GM23248 (cell line): ENCODE measurements at places on chromosomes 4 and X. TPM values are rescaled to one million over a fixed set of nuclear protein-coding genes. Genes with fewer than 3 reads are reported as not detected.
A peak's percentile ranks its signal among the peaks of the same experiment; 100 is the strongest.

GRCh38 chrX:87873347-87873941, 355.8 kb downstream of the KLHL4 start:
- no peaks in the 10 kb centered on the region for H3K36me3 ChIP-seq
- no peak for DNase-seq
- H3K27ac ChIP-seq: no peak overlapping the region
- H3K27me3 ChIP-seq: no peaks in the 10 kb centered on the region

The USP17L18 gene
- not detected in 2 replicates for total RNA-seq

The UGT2A3 gene
- total RNA-seq: not detected in 2 replicates

The CFAP47 gene
- not detected in 2 replicates for total RNA-seq

DNA sequence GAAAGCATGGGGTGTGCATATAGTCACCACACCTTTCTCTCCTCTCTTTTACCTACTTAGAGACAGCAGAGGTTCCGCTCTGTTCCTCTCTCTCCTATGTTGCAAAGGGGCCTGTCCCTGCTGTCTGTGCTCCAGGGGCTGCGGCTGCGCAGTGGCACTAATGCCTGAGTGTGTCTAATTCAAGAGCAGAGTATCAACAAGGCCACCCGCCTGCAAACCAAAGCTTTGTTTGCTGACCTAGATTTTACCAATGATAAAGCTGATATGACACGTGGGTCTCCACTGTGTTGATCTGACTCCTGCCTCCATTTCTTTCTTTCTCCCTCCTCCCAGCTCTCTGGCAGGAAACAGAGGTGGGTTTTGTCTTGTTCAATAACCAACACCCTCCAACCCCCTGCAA, 74.9 kb downstream of the NSG1 start:
- no peak overlapping the region for H3K27ac ChIP-seq
- no peak for DNase-seq
- no peaks in the 10 kb centered on the region for H3K27me3 ChIP-seq
- H3K4me1 ChIP-seq: peaks cover 14% of the 10 kb centered on the region
- H3K36me3 ChIP-seq: peaks cover 22% of the 10 kb centered on the region; the same call in 1 of the 2 replicates

DNA sequence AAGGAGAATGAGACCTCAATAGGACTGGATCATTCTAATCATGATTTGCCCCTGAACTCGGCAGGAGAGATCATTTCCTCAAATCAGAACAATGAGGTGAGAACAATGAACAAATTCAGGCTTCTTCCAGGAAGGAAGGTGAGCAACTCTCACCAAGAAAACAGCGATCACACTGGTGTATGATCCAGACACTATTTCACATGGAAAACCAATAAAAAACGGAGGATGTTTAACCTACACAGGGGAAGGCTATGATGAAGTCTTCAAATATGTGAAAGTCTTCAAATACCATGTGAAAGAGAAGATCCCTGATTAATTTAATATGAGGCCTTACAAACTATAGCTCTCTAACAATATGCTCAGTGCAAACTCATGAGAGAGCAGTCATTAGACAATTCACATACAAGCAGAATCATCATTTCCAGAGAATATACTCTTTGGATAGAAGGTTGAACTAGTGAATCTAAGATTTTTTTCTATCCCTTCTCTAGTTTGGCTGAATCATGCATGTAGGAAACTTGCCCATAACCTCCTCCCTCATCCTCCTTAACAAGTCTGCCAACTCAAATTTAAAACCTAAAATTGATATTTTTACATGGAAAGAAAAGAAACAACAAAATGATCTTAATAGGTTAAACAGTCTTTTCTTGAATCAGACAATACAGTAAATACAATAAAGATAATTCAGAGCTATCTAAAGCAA, 122.5 kb downstream of the ADAMTS3 start:
- DNase-seq: peak; percentile 50
- H3K27ac ChIP-seq: no peak overlapping the region; the same call in 1 of the 2 replicates
- no peaks in the 10 kb centered on the region for H3K27me3 ChIP-seq
- no peaks in the 10 kb centered on the region for H3K36me3 ChIP-seq
- H3K4me3 ChIP-seq: no peak overlapping the region
- H3K4me1 ChIP-seq: peaks cover 38% of the 10 kb centered on the region

The COL25A1 gene
- 0.13 TPM in 1 of 2 replicates, not detected in the other for total RNA-seq

DNA sequence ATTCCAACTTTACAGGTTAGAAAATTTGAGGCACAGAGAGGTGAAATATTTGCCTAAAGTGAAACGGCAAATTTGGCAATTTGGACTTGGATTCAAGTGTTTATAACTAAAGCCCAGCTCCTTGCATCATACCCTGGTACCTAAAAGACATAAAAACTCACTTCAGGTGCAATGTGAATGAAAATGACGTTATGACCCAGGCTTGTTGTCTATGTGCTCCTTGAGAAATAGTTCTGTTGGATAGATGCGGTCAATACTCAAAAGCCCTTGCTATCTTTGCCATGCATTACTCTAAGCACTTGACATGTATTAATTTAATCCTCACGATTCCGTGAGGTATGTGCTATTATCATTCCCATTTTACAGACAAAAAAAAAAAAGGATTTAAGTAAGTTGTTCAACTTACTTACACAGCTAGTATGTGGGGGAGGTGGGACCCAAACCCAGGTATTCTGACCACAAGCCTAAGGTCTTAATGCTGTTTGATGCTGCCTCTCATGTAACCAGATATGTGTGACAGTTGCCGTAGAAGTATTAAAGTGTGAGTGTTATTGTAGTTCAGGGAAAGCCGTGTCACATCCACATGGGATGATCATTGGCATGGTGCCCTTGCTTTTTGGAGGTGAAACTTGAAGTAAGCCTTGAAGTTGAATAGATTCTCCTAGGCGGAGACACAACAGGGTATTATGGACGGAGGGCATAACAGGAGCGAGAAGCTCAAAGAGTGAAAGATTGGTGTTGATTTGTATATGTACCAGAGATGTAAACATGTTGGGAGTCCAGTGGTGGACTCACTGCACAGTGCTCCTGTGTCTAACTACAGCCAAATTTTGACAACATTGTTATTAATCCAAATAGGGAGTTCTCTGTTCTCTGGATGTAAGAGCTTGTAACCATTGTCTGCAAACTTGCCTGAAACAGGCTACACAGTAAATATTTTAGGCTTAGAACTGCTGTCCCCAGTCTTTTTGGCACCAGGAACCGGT, 3.1 kb downstream of the SCML1 start:
- no peaks in the 10 kb centered on the region for H3K27me3 ChIP-seq
- H3K36me3 ChIP-seq: no peaks in the 10 kb centered on the region
- H3K4me1 ChIP-seq: 0 out of 2 replicates have a peak, but pooled peaks cover 5% of the 10 kb centered on the region
- H3K27ac ChIP-seq: no peak overlapping the region
- no peak overlapping the region for H3K4me3 ChIP-seq

The BEND4 gene
- not detected in 2 replicates for total RNA-seq

The SHROOM3 gene
- total RNA-seq: 44.6 and 50.7 TPM in 2 replicates

DNA sequence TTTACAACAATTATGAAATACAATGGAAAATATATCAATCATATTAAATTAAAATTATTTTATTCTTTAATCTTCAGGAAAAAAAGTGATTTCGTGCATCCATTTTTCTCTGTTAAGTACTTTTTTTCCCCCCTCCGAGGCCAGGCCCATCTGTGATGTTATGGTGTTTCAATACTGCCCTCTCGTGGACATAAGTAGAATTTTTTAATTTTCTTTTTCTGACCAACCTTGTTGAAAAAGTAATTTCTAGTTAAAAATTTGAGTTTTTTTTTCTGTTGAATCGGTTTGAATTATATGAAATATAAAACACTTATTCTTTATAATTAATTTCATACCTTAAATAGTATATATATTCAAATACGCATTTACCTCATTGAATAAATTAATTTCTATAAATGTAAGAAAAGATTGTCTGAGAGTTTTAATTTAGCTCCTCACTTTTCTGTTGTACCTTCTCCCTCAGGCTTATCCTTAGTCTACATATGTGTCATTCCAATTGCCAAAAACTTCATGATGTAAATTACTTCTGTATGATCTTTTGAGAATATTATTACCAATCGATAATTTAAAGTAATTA, 175.8 kb upstream of the TECRL start:
- no peak overlapping the region for H3K27ac ChIP-seq
- H3K36me3 ChIP-seq: no peaks in the 10 kb centered on the region
- H3K4me3 ChIP-seq: no peak overlapping the region
- H3K4me1 ChIP-seq: no peaks in the 10 kb centered on the region

The FAM149A gene
- total RNA-seq: 0.13 and 3.4 TPM in 2 replicates

- H3K4me3 ChIP-seq: no peak overlapping the region
- no peaks in the 10 kb centered on the region for H3K4me1 ChIP-seq
- no peaks in the 10 kb centered on the region for H3K27me3 ChIP-seq
- H3K27ac ChIP-seq: no peak overlapping the region
These were observed 402.2 kb downstream of the MID1IP1 start for GRCh38 chrX:39203427-39203826.

- no peaks in the 10 kb centered on the region for H3K36me3 ChIP-seq
- H3K4me1 ChIP-seq: no peaks in the 10 kb centered on the region
- no peak overlapping the region for H3K27ac ChIP-seq
- no peaks in the 10 kb centered on the region for H3K27me3 ChIP-seq
- no peak for DNase-seq
- H3K4me3 ChIP-seq: no peak overlapping the region
These were observed 115.6 kb upstream of the NALF2 start for GRCh38 chrX:69388526-69388925.

- H3K4me3 ChIP-seq: no peak overlapping the region
- H3K36me3 ChIP-seq: no peaks in the 10 kb centered on the region
- H3K27me3 ChIP-seq: no peaks in the 10 kb centered on the region
- peaks cover 30% of the 10 kb centered on the region for H3K4me1 ChIP-seq
- H3K27ac ChIP-seq: no peak overlapping the region
These were observed 127.0 kb downstream of the ZNF330 start for GRCh38 chr4:141347684-141348083.

DNA sequence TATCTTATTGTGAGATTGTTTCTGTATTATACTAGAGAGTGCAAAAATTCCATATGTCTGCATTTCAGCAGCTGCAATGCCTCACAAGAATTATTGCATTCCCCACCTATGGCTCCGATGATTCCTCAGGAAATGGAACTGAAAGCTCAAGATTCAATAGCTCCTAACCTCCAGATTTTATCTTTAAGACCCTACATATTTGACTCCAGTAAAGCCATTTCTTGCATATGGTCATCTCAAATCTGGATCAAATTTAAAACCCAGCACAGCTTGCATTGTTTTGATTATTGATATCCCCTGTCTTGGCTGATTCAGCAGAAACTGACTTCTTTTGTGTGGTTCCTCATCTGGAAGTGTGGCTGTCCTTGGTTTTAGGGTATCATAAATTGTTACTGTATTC, 142.6 kb downstream of the CORIN start:
- no peak overlapping the region for H3K4me3 ChIP-seq
- no peaks in the 10 kb centered on the region for H3K36me3 ChIP-seq
- no peak for DNase-seq

DNA sequence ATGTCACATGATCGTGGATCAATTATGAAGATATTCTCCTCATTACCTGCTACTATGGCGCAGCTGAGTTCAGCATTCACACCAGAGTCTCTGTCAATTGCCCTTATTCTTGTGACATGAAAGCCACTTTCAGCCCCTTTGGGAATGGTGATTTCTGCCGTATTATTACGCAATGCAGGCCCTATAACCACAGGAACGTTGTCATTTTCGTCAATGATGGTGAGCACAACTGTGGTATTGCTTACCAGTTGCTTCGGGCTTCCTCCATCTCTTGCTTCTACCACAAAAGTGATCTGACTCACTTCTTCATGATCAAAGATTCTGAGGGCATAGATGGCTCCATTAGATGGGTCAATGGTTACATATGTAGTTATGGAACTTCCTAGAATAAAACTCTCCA, 2.1 kb downstream of the PCDH18 start:
- H3K36me3 ChIP-seq: peaks cover 54% of the 10 kb centered on the region
- H3K4me1 ChIP-seq: peaks cover 34% of the 10 kb centered on the region
- peak overlapping the region; percentile 98 for H3K4me3 ChIP-seq
- no peaks in the 10 kb centered on the region for H3K27me3 ChIP-seq
- peak; percentile 91 for DNase-seq

GRCh38 chrX:115503099-115503498, 57.9 kb upstream of the PLS3 start:
- H3K4me3 ChIP-seq: no peak overlapping the region
- no peak for DNase-seq
- no peaks in the 10 kb centered on the region for H3K27me3 ChIP-seq

The SLC38A5 gene
- total RNA-seq: 34.5 and 35.3 TPM in 2 replicates

DNA sequence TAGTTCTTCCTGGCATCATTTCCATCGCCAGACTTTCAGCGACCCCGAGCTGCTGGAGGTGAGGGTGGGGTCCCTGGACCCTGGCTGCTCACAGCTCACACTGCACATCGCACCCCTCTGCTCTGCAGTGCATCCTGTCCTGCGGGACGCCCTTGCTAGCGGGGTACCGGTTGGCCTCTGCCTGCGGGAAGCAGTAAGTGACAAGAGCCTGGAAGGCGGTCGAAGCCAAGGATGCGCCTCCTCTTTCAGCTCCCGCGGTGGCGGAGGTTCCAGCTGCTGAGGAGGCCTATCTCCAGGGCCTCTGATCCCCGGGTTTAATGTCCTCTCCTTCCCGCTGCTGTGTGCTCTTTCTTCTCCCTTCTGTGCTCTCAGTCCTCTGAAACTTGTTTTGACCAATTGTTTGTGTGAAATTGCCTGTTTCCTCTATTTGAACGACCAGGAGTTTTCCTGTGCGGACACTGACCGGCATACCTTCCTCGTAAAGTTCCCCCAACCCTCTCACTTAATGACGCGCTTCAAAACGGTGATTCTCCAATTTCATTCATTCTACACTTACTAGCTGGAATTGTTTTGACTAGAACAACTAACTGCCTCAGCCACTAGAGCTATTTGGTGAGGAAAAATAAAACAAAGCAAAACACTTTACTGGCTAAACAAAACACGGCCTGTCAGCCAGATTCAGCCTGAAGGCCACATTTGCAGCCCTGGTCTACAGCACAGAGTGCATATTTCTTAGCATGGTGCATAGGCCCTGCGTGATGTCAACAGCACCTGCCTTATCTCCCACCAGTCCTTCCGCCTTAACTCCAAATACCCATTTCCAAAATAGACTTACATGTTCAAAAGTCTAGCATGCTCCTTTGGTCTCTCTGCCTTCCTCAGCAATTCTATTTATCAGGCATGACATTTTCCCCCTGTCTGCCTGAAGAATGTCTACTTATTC, 28.0 kb downstream of the MGAT4D start:
- no peaks in the 10 kb centered on the region for H3K4me1 ChIP-seq
- H3K4me3 ChIP-seq: no peak overlapping the region
- H3K27me3 ChIP-seq: peaks cover 56% of the 10 kb centered on the region
- DNase-seq: no peak

The NPY2R gene
- not detected in 2 replicates for total RNA-seq

The DUX4 gene
- total RNA-seq: not detected in 2 replicates

GRCh38 chr4:2066571-2067445, 7.7 kb downstream of the NAT8L start:
- no peak overlapping the region for H3K27ac ChIP-seq
- no peaks in the 10 kb centered on the region for H3K36me3 ChIP-seq
- no peak for DNase-seq

- H3K36me3 ChIP-seq: no peaks in the 10 kb centered on the region
- no peaks in the 10 kb centered on the region for H3K27me3 ChIP-seq
- H3K4me1 ChIP-seq: no peaks in the 10 kb centered on the region
- no peak for DNase-seq
These were observed 182.8 kb upstream of the GRID2 start for GRCh38 chr4:92120810-92121498.

- H3K4me1 ChIP-seq: 0 out of 2 replicates have a peak, but pooled peaks cover 7% of the 10 kb centered on the region
- no peak overlapping the region for H3K27ac ChIP-seq
- H3K27me3 ChIP-seq: no peaks in the 10 kb centered on the region
- H3K36me3 ChIP-seq: no peaks in the 10 kb centered on the region
- H3K4me3 ChIP-seq: no peak overlapping the region
These were observed 61.4 kb downstream of the AGA start for GRCh38 chr4:177380730-177381287.

The CLDN24 gene
- 0.51 TPM in 1 of 2 replicates, not detected in the other for total RNA-seq

The TMEM35A gene
- 0.32 and 0.76 TPM in 2 replicates for total RNA-seq

GRCh38 chrX:12447448-12448064, 309.3 kb downstream of the FRMPD4 start:
- no peaks in the 10 kb centered on the region for H3K27me3 ChIP-seq
- no peaks in the 10 kb centered on the region for H3K4me1 ChIP-seq
- no peaks in the 10 kb centered on the region for H3K36me3 ChIP-seq
- peak; percentile 27 for DNase-seq
- no peak overlapping the region for H3K27ac ChIP-seq
- H3K4me3 ChIP-seq: no peak overlapping the region
